GM04504 (cell line): ENCODE measurements at places on chromosomes 13 and 19.

- DNase-seq, result no peak
These were observed 4.5 kb upstream of the CFAP97D2 start for GRCh38 chr13:114174529-114174961.

DNA sequence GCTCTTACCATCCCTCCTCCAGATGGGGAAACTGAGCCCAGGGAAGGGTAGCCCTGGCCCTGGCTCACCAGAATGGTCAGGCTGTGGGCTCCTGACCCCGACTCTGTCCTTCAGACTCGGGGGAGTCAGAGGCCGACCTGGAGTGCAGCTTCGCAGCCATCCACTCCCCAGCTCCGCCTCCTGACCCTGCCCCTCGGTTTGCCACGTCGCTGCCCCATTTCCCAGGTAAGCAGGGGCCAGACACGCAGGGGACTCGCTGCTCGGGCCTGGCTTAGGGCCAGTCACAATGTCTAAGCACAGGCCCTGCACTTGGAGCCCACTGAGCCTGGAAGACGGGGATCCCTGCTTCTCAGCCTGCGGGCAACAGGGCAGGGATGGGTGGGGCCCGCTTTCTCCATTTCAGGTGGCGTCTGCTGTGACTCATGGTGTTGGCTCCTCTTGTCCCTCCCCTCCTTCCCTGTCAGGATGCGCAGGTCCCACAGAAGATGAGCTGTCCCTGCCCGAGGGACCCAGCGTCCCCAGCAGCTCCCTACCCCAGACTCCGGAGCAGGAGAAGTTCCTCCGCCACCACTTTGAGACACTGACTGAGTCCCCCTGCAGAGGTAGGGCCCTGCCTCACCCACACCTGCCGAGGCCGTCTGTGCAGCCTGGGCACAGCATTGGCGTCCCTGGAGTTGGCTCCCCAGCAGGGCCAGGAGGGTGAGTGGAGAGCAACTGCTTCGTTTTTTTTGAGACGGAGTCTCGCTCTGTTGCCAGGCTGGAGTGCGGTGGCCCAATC is 9.2 kb upstream of the OVOL3 start:
- no peak for DNase-seq

GRCh38 chr19:45498411-45499195 is at the start of gene PPM1N:
Gene PPM1N, plus strand, starts transcription at chr19:45498443. Its CDS starts 30 bp downstream, at chr19:45498473.
- no peak for DNase-seq

- DNase-seq, result no peak
These were observed 4.3 kb downstream of the NANOS3 start for GRCh38 chr19:13881251-13881691.

GRCh38 chr19:1248139-1248785 is at the start of gene MIDN:
Gene MIDN, plus strand, starts transcription at chr19:1248583. Its CDS starts 1,714 bp downstream, at chr19:1250297.
- DNase-seq, result peak; percentile 84

DNA sequence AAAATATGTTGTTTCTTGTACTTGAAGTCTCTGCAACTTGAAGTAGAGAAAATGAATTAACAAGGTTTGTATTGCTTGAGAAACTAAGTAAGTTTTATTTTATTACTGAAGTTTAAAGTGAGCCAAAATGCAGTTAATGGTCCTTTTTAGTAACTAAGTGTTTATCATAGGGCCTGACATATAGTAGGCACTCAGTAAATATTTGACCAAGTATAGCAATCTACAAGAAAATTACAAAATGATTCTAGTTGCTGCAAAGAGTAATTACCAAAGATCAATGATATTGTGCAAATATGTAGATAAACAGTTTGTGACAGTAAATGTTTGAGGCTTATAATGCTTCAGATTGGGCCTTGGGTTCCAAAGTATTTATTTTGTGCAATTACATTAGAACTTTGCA is 2.4 kb upstream of the XPO4 start:
- DNase-seq, result no peak
